ENCODE measurements at places on chromosomes 2 and 18. TPM values are rescaled to one million over a fixed set of nuclear protein-coding genes. Genes with fewer than 3 reads are reported as not detected.

The AAMP gene
- 74.4 TPM for total RNA-seq

The LTBP1 gene
- 246 TPM for total RNA-seq

The PTPRN gene
- 5.5 TPM for total RNA-seq

The MTERF4 gene
- 57.1 TPM for total RNA-seq

The MCEE gene
- total RNA-seq = 13.7 TPM

The MEMO1 gene
- total RNA-seq = 19.5 TPM

The GAD1 gene
- 4.3 TPM for total RNA-seq

The KCNK3 gene
- 11.8 TPM for total RNA-seq

The SPATA3 gene
- total RNA-seq = not detected

The KCNG3 gene
- 1.7 TPM for total RNA-seq

The LCT gene
- total RNA-seq = 1.7 TPM

The ANKRD44 gene
- 59.9 TPM for total RNA-seq

The GKN2 gene
- 0.96 TPM for total RNA-seq

The CENPA gene
- 4.1 TPM for total RNA-seq

The MC5R gene
- 1.7 TPM for total RNA-seq

The LIPT1 gene
- 5.8 TPM for total RNA-seq

The CAPN14 gene
- 0.96 TPM for total RNA-seq

The MOGAT1 gene
- not detected for total RNA-seq

The CYP27C1 gene
- 0.72 TPM for total RNA-seq

The MITD1 gene
- 25.5 TPM for total RNA-seq

The ALMS1 gene
- 36.4 TPM for total RNA-seq

The PROKR1 gene
- 0.72 TPM for total RNA-seq

The GULP1 gene
- 64.3 TPM for total RNA-seq

The C2orf92 gene
- 17.3 TPM for total RNA-seq

The STAMBP gene
- total RNA-seq = 29.6 TPM

All from umbilical cord (tissue), 2 donors.